ENCODE measurements at places on chromosomes 13 and 19. TPM values are rescaled to one million over a fixed set of nuclear protein-coding genes. Genes with fewer than 3 reads are reported as not detected.

- H3K27ac ChIP-seq = no peak overlapping the region
- no peaks in the 10 kb centered on the region for H3K4me1 ChIP-seq
- H3K4me3 ChIP-seq = no peak overlapping the region
- no peaks in the 10 kb centered on the region for H3K36me3 ChIP-seq
- peaks cover 7% of the 10 kb centered on the region for H3K27me3 ChIP-seq
Measured at GRCh38 chr13:74907788-74908187, 574.2 kb downstream of the TBC1D4 start.

DNA sequence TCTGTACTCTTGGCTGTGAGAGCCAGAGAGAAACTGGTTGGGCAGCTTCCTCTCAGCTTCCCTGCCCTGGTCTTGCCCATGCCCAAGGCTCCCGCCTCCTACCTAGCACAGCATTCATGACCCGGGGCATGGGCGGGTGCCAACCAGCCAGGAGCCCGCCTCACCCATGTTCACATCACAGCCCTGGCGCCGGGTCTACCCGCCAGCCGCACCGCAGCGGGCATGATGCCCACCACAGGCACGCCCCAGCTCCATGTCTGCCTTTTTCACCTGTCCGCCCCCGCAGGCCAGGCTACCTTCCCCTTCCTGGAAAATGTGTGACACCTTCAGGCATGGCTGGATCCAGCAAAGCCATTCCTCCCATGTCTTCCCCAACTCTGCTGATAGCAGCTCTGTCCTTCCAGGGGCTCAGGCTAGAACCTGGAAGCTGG, 42.1 kb downstream of the PTPRS start:
- peaks cover 2% of the 10 kb centered on the region for H3K27me3 ChIP-seq
- no peak overlapping the region for H3K4me3 ChIP-seq
- H3K4me1 ChIP-seq = peaks cover 2% of the 10 kb centered on the region
- H3K27ac ChIP-seq = no peak overlapping the region
- no peaks in the 10 kb centered on the region for H3K36me3 ChIP-seq

The KLHL1 gene
- not detected for total RNA-seq

- peaks cover 9% of the 10 kb centered on the region for H3K4me1 ChIP-seq
- H3K27me3 ChIP-seq = no peaks in the 10 kb centered on the region
- H3K27ac ChIP-seq = no peak overlapping the region
Measured at GRCh38 chr19:34471906-34472700, 9.5 kb upstream of the WTIP start.

DNA sequence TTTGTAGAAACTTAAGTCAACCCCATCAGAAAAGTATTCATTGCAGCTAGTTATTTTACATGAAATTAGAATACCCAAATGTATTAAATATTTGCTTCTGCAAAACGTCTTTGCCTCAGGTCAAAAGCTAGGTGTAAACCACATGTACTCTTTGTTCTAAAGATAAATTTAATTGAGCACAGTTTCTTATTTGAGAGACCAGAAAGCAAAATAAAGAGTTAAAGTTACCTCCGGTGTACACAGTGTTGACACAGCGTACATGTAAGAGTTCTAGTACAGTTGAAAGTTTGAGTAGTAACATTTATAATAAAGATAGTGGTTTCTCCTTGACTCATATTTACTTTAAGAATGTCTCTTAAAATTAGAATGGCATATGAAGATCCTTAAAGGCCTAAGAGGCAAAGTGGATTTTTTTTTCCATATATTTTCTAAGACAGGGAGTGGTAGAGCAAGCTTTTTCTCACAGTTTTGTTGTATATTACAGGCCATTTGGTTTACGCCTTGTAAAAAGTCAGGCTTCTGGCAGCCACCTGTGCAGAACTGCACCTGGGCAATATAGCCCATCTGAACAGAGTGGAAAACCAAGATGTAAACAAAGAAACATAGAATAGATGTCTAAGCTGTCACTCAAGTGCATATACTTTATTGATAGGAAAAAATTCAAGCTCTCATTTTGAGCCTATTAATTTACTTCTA, 2.9 kb downstream of the LRCH1 start:
- no peaks in the 10 kb centered on the region for H3K27me3 ChIP-seq
- peaks cover 3% of the 10 kb centered on the region for H3K36me3 ChIP-seq
- H3K27ac ChIP-seq = peak overlapping the region; percentile 44
- peak overlapping the region; percentile 90 for H3K4me3 ChIP-seq
- peaks cover 55% of the 10 kb centered on the region for H3K4me1 ChIP-seq

GRCh38 chr19:8513687-8514504, at the start of gene ZNF414:
TSS of gene ZNF414 (minus strand) at chr19:8514167. CDS start at chr19:8514046, 121 bp downstream.
- DNase-seq = peak; percentile 98
- peak within 1 kb of the TSS; percentile 88 for H3K4me3 ChIP-seq
- H3K36me3 ChIP-seq = peaks cover 5% of the 10 kb centered on the region
- peak within 1 kb of the TSS; percentile 99 for H3K27ac ChIP-seq

- peaks cover 35% of the 10 kb centered on the region for H3K4me1 ChIP-seq
- peaks cover 5% of the 10 kb centered on the region for H3K36me3 ChIP-seq
- H3K4me3 ChIP-seq = peak overlapping the region; percentile 90
- no peak for DNase-seq
Measured at GRCh38 chr19:42421591-42422031, 5.6 kb downstream of the LIPE start.

DNA sequence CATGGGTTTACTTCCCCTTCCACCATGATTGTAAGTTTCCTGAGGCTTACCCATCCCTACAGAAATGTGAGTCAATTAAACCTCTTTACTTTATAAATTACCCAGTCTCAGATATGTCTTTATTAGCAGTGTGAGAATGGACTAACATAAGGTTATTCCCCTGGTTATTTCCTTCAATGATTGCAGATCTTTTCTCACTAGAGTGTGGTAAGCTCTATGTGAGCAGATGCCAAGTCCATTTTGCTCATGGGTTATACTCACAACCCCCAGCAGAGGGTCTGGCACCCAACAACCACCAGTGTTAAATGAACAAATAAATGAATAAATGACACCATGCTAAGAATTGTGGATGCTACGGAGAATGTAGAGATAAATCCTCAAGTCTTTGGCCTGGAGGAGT, 472.8 kb downstream of the LIG4 start:
- no peaks in the 10 kb centered on the region for H3K4me1 ChIP-seq
- H3K4me3 ChIP-seq = no peak overlapping the region
- H3K27me3 ChIP-seq = no peaks in the 10 kb centered on the region
- no peaks in the 10 kb centered on the region for H3K36me3 ChIP-seq
- no peak overlapping the region for H3K27ac ChIP-seq

DNA sequence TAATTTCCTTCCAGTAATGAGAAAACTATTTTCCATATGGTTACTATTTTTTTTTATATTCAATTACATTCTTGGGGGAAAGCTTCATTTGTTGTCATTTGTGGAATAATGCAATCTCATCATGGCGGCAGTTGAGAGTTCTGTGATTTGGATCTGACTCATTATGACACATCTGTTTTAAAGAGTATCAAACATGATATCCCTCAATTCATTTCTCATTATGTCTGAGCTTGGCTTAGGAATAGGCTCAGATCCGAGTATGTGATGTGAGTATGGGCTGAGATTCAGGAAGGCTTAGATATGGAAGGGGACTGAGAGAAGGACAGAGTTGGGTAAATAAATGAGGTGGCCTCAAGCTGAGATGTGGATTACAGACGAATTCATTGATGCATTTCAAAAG, 64.4 kb downstream of the POSTN start:
- no peak overlapping the region for H3K4me3 ChIP-seq
- H3K27me3 ChIP-seq = no peaks in the 10 kb centered on the region
- no peaks in the 10 kb centered on the region for H3K36me3 ChIP-seq
- H3K27ac ChIP-seq = no peak overlapping the region
- no peak for DNase-seq
- no peaks in the 10 kb centered on the region for H3K4me1 ChIP-seq

GRCh38 chr13:90454002-90454636, 893.4 kb upstream of the MIR17HG start:
- H3K4me1 ChIP-seq = no peaks in the 10 kb centered on the region
- H3K27me3 ChIP-seq = no peaks in the 10 kb centered on the region
- no peak overlapping the region for H3K27ac ChIP-seq
- no peaks in the 10 kb centered on the region for H3K36me3 ChIP-seq
- no peak overlapping the region for H3K4me3 ChIP-seq

- no peaks in the 10 kb centered on the region for H3K4me1 ChIP-seq
- no peaks in the 10 kb centered on the region for H3K27me3 ChIP-seq
- no peaks in the 10 kb centered on the region for H3K36me3 ChIP-seq
- H3K4me3 ChIP-seq = no peak overlapping the region
- no peak for DNase-seq
Measured at GRCh38 chr13:81171065-81171647, 830.2 kb upstream of the SPRY2 start.

DNA sequence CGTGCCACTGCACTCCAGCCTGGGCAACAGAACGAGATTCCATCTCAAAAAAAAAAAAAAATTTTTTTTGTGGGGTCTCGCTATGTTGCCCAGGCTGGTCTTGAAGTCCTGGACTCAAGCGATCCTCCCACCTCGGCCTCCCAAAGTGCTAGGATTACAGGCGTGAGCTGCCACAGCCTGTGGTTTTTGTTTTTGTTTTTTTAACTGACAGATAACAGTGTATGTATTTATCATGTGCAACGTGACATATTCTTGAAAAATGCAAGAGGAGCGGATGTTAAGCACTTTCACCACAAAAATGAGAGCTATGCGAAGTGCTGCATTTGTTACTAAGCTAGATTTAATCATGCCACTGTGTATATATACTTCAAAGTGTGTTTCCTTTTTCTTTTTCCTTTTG, 49.0 kb downstream of the ARHGEF18 start:
- H3K4me1 ChIP-seq = peaks cover 44% of the 10 kb centered on the region
- no peak for DNase-seq

The GAS6 gene
- total RNA-seq = 0.25 TPM

GRCh38 chr19:16380314-16380695, 55.7 kb downstream of the KLF2 start:
- H3K27me3 ChIP-seq = no peaks in the 10 kb centered on the region
- peaks cover 54% of the 10 kb centered on the region for H3K4me1 ChIP-seq
- H3K4me3 ChIP-seq = no peak overlapping the region
- no peak overlapping the region for H3K27ac ChIP-seq
- H3K36me3 ChIP-seq = peaks cover 13% of the 10 kb centered on the region
- DNase-seq = no peak

DNA sequence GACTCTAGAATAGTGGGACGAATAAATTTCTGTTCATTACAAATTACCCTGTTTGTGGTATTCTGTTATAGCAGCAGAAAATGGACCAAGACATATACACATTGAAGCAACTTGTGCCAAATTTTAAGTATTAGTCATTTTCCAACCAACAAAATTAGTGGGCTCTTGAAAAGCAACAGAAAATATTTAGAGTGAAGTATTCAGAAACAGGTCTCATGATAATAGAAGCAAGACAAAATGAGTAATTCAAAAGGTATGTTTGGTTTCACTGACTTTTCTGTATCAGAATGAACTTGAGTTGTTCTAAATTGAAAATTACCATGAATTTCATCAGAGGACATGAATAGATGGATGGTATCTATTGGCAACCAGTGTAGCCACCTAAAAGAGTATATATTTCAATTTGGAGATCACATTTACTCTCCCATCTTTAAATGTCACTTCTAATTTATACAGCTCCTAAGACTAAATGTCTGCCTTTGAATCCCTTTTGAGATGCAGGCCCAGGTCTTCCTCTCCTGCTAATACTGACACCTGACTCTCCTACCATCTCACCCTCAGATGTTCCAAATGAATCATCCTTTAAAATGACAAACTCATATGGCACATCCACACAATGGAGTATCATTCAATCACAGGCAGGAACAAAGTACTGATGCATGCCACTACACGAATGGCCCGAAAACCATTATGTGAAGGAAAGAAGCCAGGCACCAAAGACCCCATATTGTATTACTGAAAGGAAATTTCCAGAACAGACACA, 40.7 kb upstream of the DOCK9 start:
- peak overlapping the region; percentile 47 for H3K27ac ChIP-seq
- H3K27me3 ChIP-seq = no peaks in the 10 kb centered on the region
- peaks cover 66% of the 10 kb centered on the region for H3K4me1 ChIP-seq
- peaks cover 3% of the 10 kb centered on the region for H3K36me3 ChIP-seq

The KLK3 gene
- total RNA-seq = not detected

DNA sequence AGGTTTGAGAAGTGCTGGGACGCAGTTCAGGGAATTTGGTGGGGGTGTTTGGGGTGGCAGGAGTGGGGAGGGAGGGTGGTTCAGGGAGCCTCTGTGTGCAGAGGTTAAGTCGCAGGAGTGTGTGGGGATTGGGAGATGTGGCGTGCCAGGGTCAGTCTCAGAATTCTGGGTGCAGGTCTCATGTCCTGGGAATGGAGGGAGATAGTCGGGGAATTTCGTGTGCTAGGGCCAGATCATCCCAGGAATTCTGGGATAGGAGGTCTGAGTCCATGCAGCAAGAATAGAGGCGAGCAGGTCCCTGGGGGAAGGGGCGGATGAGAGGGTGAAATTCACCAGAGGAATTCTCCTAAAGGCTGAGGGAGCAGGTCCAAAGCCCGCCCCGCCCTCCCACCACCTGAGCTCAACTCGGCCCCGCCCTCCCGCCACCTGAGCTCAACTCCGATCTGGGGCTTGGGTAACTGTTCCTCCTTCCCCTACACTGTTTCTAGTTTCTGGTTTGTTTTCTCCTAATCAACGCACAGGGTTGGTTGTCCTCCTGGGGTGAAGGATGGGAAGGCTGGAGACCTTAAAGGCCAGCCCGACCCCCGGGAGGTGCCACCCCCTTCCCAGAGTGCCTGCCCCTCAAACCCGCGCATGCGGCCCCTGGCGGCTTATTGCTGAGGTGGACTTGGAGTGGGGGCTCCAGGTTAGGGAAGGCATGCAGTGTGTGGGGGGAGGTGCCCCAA, 15.2 kb downstream of the KCNC3 start:
- peaks cover 67% of the 10 kb centered on the region for H3K27me3 ChIP-seq
- no peak overlapping the region for H3K27ac ChIP-seq
- H3K4me3 ChIP-seq = no peak overlapping the region
- peaks cover 13% of the 10 kb centered on the region for H3K4me1 ChIP-seq

The COMMD6 gene
- total RNA-seq = 114 TPM

The SULT2A1 gene
- total RNA-seq = not detected

DNA sequence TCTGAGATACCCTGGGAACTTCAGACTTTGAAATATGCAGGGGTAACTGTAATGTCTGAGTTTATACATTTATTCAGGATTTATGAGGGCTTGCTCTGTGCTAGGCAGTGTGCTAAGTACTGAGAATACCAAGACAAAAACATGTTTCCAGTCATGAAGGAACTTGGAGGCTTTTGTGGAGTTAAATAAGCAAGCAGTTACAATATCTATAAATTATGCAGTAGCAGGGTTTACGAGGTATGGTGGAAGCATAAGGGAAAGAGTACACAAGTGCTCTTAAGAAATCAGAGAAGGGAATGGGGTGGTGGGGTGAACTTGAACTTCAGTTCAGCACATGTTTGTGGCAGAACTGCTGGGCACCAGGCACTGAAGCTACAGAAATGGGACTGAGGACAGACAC, 28.0 kb downstream of the MAB21L1 start:
- H3K27ac ChIP-seq = no peak overlapping the region
- H3K4me1 ChIP-seq = no peaks in the 10 kb centered on the region
- H3K27me3 ChIP-seq = no peaks in the 10 kb centered on the region
- peaks cover 2% of the 10 kb centered on the region for H3K36me3 ChIP-seq

- no peaks in the 10 kb centered on the region for H3K4me1 ChIP-seq
- no peaks in the 10 kb centered on the region for H3K27me3 ChIP-seq
- no peaks in the 10 kb centered on the region for H3K36me3 ChIP-seq
- DNase-seq = no peak
Measured at GRCh38 chr13:68057836-68058235, 827.7 kb upstream of the PCDH9 start.
